ENCODE measurements at places on chromosomes 3 and 15.
A peak's percentile ranks its signal among the peaks of the same experiment; 100 is the strongest.

DNA sequence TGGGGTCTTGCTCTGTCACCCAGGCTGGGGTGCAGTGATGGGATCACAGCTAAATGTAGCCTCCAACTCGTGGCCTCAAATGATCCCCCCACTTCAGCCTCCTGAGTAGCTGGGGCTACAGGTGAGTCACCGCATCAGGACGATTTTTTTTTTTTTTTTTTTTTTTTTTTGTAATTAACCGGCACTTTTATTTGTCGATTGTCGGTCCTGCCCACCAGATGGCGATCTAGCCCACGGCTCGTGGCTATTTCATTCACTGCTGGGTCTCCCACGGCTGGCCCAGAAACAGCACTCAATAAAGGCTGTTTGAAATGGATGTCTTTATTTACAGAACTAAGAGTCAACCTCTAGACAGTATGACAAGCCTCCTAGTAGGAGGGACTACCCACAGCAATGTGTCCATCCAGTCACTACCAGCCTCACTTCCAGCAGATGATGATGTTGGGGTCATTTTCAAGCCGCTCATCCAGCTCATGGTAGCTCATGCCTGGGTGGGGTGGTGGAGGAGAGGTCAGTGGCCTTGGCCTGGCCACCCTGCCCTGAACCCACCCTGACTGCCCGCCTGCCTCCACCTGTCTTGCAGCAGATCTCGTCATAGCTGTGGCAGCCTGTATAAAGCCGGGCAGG, 1.8 kb upstream of the ZMYND10 start:
- DNase-seq = peak; percentile 75

DNA sequence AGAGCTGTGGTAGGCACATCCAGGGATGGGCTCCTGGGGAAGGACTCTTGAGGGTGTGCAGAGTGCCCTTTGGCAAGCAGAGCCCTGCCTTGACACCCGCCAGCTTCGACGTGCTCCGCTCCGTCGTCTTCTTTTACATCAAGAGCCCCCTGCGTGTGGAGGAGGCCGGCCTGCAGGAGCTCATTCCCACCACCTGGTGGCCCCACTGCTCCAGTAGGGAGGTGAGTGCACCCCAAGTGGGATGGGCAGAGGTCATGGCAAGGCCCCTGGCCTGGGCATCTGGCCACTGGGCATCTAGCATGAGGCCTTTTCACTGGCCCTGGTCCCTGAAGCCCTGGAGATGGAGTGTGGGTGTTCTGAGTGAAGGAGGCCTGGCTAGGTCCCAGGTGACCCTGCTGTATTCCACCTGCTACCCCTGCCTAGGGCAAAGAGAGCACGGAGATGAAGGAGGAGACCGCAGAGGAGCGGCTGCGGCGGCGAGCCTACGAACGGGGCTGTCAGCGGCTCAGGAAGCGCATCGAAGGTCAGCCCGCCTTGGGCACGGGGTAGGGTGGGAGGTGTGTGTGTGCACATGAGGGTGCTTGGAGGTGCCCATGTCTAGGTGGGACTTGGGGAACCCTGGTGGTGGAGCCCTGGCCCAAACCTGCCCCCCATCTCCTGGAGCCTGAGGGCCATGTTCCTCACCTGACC, 12.2 kb downstream of the RNF123 start:
- DNase-seq = no peak

GRCh38 chr3:11661052-11661656, 17.4 kb upstream of the VGLL4 start:
- DNase-seq = no peak

GRCh38 chr15:89113296-89114024, 25.2 kb downstream of the ABHD2 start:
- DNase-seq = no peak

DNA sequence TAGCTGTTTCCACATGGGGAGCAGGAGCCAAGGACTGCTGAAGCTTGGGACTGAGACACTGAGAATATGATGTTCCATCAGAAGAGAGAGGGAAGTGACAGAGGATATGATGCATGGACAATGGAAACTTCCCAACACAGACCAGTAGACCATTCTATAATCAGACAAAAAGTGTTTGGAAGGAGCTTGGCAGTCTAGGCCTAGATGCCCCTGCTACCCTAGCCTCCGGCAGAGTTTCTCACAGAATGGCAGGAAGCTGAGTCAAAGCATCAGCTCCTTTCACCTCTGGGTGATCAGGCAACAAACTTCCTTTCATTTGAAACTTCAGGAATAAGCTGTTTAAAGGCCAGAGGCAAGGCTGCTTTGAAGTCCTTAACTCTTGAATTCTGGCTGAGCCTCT, 222.0 kb downstream of the NEK10 start:
- no peak for DNase-seq

- DNase-seq = no peak
Observed at GRCh38 chr15:22951381-22952280, 28.5 kb downstream of the CYFIP1 start.

- peak; percentile 62 for DNase-seq
Observed at GRCh38 chr3:62876064-62876463, 848 bp upstream of the CADPS start.

- DNase-seq = no peak
Observed at GRCh38 chr15:44300572-44300971, 12.1 kb downstream of the GOLM2 start.

DNA sequence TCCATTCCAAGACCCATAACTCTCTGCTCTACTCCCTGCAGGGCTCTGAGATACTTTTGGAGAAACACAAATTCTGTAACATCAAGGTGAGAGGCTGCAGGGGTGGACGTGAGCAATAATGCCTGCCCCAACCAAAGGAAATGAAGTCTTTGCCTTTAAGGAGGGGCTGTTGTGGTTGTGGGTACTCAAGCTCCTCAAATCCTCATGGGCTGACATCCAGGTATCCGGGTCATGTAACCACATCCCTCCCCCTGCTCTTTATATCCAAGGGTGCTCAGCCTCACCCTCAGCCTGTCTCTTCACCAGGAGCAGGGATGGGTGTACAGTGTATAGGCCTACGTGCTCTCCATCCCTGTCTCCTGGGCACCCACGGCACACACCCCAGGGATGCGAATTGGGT, 32.3 kb downstream of the NOX5 start:
- no peak for DNase-seq

DNA sequence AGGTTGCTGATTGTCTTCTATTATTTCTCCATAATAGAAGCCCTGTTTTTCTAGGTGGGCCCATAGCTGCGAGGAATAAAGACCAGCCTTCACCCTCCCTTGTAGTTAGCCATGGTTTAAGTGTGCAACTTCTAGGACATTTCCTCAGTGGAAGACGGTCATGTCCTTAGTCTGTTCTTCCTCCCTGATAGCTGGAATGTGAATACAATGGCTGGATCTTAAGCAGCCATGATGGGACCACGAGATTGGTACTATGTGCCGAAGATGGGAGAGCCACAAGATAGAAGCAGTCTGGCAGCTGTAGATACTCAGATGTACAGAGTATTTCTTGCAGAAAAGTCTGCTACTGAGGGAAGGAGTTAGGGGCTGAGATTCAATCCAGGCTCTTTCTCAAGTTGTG, 152.9 kb downstream of the PTPRG start:
- DNase-seq = no peak

GRCh38 chr15:42149493-42150218, 6.8 kb downstream of the PLA2G4F start:
- no peak for DNase-seq

DNA sequence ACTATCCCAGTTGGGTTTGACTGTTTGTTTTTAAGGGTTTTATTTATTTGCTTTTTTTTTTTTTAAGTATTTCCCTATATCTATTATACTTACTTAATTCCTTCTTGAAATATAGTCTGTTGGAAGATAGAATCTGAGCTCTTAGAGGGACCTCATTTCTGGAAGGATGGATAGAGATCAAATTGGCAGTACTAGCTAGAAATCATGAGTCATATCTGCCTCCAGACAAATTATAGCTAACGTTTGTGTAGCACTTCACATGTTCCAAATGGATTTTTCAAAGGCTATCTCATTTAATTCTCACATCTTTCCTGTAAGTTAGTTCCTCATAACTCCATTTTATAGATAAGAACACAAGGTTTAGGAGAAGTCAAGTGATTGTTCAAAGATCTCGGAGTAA, 384.7 kb downstream of the ZIC1 start:
- no peak for DNase-seq

GRCh38 chr3:62183969-62184368, 189.4 kb downstream of the FEZF2 start:
- no peak for DNase-seq

GRCh38 chr3:125083776-125084175, 28.0 kb upstream of the HEG1 start:
- DNase-seq = peak; percentile 54

GRCh38 chr3:107846279-107846852, 244.5 kb downstream of the CD47 start:
- DNase-seq = peak; percentile 47

DNA sequence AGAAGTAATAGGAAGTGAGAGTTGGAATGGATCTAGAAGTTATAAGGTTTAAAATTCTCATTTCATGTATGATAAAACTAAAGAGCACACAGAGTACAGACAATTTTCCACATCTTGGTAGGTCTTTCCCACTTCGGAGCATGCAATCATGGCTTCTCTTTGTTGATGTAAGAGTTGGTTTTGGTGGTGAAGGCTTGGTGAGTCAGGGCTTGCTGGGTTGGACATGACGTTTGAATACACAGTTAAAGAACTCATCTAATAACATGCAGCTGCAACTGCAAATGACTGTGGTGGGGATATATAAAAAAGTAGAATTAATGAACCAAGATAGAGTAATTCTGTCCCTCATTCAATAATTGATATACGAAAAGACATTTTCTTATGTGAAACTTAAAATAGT, 39.5 kb upstream of the GRM7 start:
- DNase-seq = no peak

GRCh38 chr3:56144805-56145204, 323.5 kb downstream of the ERC2 start:
- DNase-seq = peak; percentile 40

GRCh38 chr15:47870956-47871625, 153.8 kb downstream of the SEMA6D start:
- DNase-seq = peak; percentile 78

DNA sequence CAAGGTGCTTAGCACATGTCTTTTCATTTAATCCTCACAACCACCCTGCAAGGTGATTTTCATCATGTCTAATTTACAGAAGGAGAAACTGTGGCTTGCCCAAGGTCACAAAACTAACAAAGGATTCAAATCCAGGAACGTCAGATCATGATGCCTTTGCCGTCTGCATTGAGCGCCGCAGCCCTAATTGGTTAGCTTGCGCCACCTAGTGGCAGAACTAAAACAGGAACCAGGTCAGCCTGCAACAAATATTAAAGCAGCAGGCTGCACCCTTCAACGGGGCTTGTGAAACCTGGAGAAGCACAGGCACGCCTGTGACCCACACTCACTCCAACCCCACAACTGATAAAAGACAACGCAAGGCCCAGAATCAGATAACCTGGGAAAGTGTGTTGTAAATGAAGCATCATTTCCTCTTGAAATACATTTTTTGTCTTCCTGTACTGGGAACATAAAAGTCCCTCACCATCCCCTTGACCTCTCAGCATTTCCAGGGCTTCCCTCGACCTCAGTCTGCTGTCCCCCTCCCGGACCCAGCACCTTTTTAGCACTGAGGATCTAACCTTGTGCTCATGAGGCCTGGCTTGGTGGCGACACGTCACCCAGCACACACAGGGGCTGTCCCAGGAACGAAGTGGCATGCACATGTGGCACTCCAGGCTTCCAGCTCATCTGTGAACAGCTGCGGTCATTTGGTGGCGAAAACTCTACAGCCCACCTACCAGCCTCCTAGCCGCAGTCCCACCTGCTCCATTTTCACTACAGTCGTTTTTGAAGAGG, 17.3 kb downstream of the DPH3 start:
- DNase-seq = peak; percentile 83

GRCh38 chr3:150826466-150827282, 63.7 kb upstream of the SIAH2 start:
- DNase-seq = no peak

DNA sequence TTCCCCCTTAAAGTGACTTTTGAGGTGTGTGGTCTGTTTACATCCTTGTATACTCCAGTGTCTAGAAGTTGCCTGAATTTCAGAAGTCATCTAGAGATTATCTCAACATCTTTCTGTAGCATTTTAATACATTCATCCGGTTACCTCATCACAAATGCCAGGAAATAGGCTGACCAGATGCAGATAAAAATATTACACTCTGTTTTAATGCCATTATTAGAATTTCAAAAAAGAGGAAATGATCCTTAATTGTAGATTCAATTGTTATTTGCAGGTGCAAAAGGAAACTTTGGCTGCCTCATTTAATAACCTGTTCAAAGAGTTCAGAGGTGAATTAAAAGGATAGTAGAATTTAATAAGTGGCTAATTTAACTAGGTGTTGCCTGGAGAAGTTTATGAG, 290.9 kb downstream of the C3orf38 start:
- no peak for DNase-seq
